ENCODE measurements at places on chromosomes 7 and 10.

DNA sequence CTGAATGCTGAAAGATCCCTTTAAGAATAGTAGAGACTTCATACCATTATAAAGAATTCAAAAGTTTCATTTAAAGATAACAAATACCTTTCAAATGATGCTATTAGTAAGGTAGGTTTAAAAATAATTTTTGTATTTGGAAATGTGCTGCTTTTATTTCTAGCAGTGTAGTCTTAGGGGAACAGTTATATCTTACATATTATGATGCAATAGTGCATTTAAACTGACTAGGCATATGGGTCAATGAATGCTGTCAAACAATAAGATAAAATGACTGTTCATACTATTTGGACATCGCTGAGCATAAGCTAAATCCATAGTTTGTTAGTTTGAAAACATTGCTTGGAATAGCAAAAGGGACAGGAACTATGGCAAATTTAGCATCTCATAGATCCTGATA lies 354.8 kb upstream of the SEMA3A start:
- DNase-seq = peak; percentile 8

- no peak for DNase-seq
These were observed 9.1 kb upstream of the PRKRIP1 start for GRCh38 chr7:102387064-102387463.

DNA sequence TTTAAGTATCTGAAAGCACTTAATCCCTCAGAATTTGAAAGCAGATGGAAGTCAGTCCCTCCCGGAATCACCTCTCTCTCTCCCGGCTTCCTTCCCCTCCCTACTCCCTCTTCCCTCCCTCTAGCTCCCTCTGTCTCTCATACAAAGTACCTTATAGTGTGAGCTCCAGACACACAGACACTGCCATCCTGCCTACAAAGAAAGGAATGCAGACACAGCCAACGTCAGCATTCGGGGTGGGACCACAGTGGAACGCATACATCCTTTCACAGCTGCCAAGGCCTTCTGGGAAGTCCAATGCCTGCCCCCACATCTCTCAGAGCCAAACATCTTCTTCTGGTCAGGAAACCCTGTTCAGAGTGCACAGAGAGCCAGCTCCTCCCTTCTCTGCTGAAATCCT lies 9.3 kb downstream of the NOD1 start:
- DNase-seq = peak; percentile 100

DNA sequence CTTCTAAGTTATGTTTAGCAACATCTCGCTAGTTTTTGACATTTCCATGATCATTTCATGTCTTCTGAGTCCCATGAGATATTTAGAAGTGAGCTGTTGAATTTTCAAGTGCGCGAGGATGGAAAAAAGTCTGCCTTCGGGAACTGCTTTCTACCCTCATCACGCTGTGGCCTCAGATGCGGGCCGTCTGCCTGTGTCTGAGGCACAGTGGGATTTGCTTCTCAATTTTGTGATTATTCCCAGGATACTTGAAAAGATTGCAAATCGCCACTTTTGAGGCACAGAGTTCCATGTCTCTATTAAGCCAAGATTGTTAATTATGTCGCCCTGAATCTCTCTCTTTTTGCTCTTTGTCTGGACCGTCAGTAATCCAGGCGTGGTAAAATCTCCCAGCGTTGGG lies 30.8 kb upstream of the NKX6-2 start:
- DNase-seq = no peak

GRCh38 chr10:130804281-130804680 lies 507.2 kb downstream of the TCERG1L start:
- DNase-seq = no peak

DNA sequence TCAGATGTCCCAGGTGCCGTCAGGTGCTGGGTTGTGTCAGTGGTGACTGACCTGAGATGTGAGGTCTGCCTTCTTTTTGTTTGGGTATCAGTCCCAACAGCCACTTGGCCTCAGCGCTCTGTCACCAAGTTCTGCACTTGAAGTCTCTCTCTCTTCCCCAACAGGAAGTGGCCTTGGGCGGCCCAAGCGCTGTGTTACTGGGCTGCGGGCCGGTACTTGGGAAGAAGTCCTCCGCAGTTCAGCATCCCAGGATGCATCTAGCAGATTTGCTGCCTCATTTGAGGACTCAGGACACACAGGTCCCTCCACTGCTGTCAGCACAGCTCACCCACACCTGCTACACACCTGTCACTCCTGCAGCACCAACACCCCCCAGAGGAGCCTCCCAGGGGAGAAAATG lies 40.1 kb downstream of the LYZL2 start:
- DNase-seq = no peak

DNA sequence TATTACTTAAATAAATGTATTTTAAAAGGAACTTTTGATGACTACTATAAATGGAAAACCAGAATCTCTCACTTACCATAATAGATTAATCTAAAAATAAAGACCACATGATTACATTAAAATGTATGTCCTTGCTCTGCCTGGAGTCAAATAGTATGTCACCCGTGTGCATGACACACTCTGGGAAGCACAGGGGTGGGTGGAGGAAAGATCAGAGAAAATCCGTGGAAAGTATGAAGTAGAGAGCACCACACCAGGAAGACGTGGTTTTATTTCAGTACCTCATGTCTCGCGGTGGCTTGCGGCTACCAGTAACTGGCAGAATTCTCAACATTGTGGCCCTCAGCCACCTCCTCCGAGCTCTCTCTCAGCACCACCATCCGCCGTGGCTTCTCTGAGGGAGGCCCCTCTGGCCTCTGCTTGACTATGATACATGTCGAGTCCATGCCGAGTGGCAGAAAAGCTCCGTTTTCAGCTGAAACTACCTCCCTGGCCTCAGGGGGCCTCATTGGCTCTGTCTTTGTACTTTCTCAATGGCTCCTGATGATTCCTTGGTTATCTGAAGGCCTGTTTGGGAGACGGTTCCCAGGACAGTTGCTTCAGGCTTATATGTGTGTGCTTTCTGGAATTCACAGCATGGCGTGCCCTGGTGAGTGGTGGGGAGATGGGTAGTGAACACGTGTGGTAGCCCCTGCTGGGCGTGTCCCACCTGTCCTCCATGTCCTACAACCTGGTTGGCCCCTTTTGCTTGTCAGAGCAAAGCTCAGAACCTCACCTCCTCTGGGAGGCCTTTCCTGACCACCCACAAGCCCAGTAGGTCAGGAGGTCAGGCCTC lies 49.8 kb downstream of the LHPP start:
- DNase-seq = no peak

DNA sequence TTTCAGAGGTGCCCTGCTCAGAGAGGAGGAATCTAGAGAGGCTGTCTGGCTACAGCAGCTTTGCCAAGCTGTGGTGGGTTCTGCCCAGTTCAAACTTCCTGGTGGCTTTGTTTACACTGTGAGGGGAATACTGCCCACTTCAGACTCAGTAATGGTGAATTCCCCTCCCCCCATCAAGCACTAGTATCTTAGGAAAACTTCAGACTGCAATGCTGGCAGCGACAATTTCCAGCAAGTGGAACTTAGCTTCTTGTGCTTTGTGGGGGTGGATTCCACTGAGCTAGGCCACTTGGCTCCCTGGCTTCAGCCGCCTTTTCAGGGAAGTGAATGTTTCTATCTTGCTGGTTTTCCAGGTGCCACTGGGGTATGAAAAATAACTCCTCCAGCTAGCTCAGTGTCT lies 42.8 kb downstream of the CYP2C8 start:
- no peak for DNase-seq

DNA sequence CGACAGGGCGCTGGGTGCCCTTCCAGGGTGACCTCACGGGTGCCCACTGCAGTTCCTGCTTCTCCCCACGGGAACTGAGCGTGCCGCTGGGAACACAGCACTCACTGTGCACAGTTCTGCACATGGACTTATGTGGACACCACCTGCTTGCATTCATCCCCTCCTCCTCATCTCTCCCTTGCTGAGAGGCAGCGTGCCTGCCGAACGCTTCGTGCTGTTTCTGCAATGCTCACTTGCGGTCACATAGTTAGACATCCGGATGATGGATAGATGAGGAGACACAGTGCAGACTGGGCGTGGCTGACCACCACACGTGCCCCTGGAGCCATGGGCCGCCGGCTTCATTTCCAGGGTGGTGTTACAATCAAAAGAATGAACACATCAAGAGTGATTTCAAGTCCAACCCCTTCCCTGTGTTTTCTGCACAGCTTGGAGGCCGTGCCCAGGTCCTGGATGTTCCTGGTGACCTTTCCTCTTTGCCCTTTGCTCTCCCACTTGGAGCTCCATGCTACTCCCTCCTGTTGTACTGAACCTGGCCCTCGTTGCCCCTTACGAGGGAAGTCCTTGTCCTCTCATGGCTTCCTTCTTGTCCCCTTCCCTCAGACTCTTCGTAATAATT lies 119.4 kb downstream of the VIPR2 start:
- DNase-seq = no peak

GRCh38 chr10:127968659-127969058 lies 61.8 kb downstream of the PTPRE start:
- no peak for DNase-seq

DNA sequence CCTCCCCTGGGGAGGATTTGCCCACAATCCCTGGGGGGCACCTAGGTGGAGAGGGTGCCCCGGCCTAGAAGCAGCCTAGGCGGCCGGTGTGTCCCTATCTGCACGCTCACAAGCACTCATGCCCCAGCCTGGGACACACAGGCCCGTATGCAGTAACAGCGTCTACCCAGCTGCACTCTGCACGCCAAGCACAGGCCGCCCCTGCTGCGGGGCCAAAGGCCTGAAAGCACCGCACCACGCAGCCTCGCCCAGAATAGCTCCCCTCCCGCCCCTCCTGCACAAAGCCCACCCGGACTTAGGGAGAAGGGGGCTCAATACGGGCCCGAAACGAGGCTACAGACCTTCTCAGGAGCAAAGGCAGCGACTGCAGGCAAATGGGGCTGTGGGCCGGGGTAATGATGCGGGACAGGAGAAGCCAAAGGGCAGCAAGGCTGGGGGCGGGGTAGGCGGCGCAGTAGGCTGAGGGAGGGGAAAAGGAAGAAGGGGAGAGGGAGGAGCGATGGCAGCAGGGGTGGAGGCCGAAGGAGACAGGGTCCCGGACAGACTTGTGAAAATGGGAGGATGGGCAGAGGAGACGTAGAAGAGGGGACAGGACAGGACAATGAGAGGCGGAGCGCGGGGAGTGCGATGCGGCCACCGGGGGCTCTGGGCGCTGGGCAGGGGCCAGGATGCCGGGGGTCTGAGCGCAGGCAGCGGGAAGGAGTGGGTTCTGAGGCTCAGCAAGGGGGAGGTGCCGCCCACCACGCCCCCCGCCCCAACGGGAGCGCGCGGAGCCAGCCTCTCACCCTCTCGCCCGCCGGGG lies 544 bp downstream of the GPRIN2 start:
- DNase-seq = no peak

DNA sequence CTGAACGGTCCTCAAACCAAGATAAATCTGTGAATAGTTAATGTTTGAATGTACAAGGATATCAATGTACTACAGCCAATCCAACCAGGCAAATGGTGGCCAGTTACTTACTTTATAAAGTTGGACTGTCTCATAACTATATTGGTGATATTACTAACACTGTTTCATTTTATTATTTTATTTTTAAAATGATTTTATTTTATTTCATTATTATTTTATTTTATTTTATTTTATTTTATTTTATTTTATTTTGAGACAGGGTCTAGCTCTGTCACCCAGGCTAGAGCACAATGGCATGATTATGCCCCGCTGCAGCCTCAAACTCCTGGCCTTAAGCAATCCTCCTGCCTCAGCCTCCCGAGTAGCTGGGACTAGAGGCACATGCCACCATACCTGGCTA lies 6.8 kb downstream of the IL15RA start:
- no peak for DNase-seq

DNA sequence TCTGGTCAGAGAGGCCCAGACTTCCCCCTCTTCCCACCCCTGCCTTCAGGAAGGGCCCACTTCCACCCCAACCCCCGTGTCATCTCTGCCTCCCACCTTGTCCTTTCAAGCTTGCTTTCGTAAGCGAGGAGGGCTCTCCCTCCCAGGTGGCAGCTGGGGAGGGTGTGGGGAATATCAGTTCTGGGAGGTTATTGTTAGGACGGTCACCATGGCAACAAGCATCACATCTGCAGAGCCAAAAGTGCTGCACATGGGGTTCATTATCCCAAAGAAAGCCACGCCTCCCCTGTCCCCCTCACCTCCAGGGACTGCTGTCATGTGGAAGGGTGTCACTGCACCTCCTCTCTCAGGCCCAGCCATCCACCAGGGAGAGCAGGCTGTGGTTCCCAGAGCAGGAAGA lies 2.6 kb upstream of the CAMK2B start:
- DNase-seq = no peak

- DNase-seq = no peak
These were observed 211.2 kb downstream of the SEMA3D start for GRCh38 chr7:84975586-84976185.

GRCh38 chr10:80588546-80588945 lies 50.8 kb downstream of the SH2D4B start:
- DNase-seq = no peak

- no peak for DNase-seq
These were observed 333 bp upstream of the DDC start for GRCh38 chr7:50565559-50565916.

GRCh38 chr7:107016312-107016711 lies 28.2 kb upstream of the PRKAR2B start:
- no peak for DNase-seq

DNA sequence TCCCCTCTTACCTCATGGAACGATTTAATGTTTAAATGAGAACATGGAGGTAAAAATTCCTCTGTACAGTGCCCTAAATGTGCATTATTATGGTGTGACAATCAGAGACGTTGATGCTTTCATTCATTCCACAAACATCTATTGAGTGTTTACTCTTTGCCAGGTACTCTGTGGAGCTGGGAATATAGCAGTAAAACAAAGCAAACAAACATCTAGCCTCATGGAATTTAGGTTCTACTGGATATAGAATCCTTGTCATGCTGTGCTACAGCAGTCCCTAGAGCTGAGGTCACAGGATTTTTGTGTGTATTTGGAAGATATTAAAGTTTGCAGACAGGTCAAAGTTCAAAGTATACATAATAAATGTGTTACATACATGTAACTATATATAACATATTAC lies 140.7 kb downstream of the CUBN start:
- no peak for DNase-seq

- DNase-seq = no peak
These were observed 448 bp downstream of the SEC24C start for GRCh38 chr10:73744664-73744975.

DNA sequence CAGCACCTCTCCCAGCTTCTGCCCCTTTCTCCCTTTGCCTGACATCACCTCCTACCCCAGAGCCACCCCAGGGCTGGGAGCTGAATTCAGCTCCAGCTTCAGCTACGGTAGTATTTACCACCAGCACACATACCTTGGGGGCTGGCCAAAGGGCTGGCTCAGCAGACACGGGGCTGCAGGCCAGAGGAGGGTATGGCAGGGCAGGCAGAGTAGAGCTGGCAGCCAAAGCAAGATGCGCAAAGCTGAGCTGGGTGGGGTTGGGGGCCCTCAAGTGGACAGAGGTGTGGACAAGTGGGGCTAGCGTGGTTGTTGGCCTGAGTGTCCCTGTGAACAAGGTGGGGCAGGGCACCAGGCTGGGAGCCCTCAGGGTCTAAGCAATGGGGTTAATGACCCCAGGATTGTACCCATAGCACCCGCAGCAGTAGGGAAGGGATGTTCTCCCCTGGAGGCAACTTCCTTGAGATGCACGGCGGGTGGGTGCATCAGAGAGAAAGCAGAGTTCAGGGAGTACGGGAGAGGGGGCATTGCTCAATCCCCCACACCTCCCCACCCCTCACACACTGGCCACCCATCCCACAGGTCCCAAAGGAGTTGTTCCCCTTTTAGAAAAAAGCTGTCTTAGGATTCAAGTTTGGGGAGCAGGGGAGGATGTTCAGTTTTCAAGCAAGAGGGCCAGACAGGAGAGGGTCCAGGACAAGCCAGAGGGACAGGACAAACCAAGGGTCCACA lies 8.0 kb downstream of the VSIR start:
- DNase-seq = peak; percentile 81
